ENCODE measurements at places on chromosomes 4 and X. TPM values are rescaled to one million over a fixed set of nuclear protein-coding genes. Genes with fewer than 3 reads are reported as not detected.
A peak's percentile ranks its signal among the peaks of the same experiment; 100 is the strongest.

TCEAL6 gene
- not detected for total RNA-seq

CBR4 gene
- total RNA-seq, result 29.6 TPM

- DNase-seq, result no peak
Observed at GRCh38 chr4:105361053-105361452, 112.8 kb downstream of the PPA2 start.

DNA sequence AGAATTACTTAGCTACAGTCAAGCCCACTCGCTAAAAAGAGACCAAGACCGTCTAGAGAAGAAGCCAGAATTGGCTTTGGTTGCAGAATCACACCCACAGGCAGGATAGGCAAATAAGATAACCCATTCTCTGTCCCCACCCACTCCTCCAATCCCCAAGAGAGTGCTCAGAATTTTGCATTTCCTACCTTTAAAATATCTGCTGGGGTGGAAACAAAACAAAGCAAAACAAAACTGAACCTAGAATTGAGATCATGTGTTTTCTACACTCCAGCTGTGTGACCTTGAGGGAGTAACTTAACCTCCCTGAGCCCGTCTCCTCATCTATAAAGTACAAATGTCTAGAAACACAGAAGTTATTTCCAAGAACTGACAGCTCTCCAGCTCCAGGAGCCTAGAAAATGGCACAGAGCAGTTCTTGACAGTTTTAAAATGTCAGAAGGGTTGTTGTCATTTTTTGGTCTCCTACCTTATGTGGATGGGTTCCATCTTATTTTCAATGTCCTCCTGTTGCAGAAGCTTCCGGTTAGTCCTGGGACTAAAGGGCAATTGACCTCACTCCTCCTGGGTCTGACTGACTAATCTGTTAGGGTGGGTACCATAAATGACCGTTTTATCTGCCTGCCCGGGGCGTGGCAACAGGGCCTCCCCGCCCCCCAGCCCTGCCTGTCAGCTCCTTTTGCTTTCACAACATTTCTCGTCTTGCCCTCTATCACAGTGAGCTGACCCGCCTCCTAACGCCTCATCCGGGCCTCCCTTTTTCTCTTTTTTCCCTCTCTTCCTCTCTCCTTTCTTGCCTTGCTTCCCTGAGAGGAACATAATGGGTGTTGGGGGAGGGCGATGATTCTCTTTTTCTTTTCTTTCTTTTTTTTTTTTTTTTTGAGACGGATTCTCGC, 114.0 kb downstream of the RBM47 start:
- DNase-seq, result peak; percentile 86

GRCh38 chr4:151876381-151876988, 115.7 kb upstream of the GATB start:
- no peak for DNase-seq

- DNase-seq, result no peak
Observed at GRCh38 chrX:140157611-140158010, 192.3 kb upstream of the CXorf66 start.

DNA sequence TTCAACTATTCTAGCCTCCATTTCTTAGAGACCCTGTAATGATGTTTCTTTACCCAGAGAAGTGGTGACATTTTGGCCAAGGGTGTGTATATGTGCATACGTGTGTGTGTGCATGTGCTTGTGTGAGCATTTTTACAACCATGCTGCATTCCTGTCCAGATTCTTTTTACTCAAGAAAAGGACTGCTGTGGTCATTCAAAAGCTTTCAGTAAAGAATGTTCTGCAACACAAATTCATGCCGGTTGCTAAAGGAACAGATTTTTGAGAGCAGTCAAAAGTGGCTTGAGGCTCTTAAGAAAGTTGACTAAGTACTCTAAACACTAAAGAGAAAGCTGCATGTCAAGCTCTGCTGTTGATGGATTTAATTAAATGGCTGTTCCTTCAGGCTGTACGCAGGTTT, 65.0 kb upstream of the FMR1 start:
- no peak for DNase-seq

GRCh38 chr4:183180621-183181020, 81.6 kb downstream of the WWC2 start:
- DNase-seq, result no peak

DNA sequence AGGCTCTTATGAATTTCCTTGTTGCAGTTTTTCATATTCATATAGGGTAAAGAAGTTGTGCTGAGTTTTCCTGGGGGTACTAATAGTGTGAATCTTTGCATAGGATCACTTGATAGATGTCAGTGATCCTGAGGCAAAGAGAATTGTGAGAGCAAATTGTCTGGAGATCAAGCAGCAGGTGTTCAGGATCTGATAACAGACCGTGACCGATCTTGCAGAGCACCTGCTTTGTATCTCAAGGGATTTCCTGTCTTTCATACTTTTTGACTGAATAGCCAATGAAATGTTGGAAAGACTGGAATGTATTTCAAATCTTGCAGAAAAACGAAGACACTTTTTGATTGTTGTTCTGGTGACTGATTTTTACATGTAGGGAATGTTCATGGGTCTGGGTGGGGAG, 914.5 kb downstream of the STIM2 start:
- no peak for DNase-seq

- no peak for DNase-seq
Observed at GRCh38 chr4:59057804-59058203, 1947.6 kb upstream of the IGFBP7 start.

DNA sequence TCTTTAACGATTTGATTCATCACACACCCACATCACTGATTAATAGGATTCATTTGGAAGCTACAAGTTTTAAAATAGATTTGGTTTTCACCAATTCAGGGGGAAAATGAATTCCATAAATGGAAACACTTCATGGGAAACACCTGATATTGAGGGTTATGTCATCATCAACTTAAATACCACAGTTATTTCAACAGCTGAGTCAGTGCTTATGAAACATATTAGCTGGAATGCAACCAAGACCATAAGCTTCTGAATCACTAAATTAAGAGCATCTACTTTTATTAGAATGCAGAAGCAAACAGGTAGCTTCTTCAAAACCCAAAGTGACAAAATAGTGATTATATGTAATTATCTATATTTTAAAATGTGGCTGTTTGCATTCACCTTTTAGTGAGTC, 207.8 kb upstream of the DCAF8L1 start:
- no peak for DNase-seq
